Cerebellum (tissue), 4 donors: ENCODE measurements at places on chromosomes 13 and 19.
A peak's percentile ranks its signal among the peaks of the same experiment; 100 is the strongest.

GRCh38 chr19:49071860-49072547 is 495 bp downstream of the KCNA7 start:
- DNase-seq = no peak

DNA sequence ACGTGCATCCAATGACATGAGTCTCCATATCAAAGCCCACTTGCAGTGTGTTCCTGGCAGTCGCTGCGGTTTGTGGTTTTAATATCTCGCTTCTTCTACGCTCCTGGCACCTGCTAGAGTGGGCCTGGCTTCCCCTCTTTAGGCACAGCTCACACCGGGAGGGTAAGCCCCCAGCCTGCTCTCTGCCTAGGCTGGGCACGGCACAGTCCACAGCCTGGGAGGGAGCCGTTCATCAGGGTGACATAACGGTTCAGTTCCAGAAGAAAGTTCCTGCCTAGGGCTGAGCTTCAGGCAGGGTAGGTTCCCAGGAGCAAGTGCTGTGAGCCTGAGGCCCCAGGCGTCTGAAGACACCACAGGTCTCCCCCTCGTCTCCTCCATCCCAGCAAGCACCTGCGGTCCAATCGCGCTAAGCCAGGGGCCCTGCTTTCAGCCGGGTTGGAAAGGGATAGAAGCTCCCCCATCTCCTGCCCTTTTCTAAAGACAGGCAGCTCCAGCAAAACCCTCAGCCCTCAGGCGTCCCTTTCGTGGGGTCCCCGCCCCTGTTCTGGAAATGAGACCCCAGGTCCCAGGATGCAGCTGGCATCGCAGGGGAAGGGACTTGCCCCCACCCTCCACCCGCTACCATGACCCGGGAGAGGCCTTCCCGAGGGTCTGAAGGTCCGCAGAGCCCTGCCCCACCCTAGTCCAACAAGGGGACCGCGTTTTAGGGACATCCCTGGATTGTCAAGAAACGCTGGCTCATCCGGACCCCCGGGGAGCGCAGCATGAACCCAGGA is 121.6 kb upstream of the ZNF507 start:
- DNase-seq = no peak

DNA sequence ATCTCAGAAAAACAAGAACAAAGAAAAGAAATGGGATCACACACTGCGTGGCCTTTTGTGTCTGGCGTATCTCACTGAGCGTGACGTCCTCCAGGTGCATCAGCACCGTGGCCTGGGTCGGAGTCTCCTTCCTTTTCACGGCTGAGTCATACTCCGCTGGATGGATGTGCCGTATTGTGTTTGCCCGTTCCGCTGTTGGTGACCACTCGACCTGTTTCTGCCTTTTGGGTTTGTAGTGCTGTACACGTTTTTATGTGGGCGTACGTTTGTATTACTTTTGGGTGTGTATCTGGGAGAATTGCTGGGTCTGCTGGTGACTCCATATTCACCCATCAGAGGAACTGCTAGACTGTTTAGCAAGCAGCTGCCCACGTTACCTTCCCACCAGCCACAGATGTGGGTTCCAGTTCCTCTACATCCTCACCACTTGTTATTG is 11.4 kb downstream of the ARID3A start:
- DNase-seq = no peak

- no peak for DNase-seq
These were observed 33.3 kb upstream of the MICU2 start for GRCh38 chr13:21637296-21637695.

DNA sequence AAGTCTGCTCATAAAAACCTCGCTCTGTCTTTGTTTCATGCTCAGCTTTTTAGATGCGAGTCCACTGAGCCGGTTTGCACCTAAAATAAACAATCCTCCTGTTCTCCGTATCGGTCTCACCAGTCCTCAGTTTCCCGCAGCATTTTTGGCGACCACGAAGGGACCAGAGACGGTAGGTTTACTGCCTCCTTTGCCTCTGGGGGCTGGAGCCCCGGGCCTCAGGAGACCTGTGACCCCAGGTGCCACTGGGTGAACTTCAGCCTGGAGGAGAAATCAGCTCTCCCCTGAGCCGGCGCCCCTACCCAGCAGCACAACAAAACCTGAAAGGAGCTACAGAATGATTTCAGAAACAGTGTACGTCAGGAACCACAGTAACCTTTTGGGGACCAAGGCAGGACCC is 8.1 kb downstream of the SIGLEC11 start:
- no peak for DNase-seq

DNA sequence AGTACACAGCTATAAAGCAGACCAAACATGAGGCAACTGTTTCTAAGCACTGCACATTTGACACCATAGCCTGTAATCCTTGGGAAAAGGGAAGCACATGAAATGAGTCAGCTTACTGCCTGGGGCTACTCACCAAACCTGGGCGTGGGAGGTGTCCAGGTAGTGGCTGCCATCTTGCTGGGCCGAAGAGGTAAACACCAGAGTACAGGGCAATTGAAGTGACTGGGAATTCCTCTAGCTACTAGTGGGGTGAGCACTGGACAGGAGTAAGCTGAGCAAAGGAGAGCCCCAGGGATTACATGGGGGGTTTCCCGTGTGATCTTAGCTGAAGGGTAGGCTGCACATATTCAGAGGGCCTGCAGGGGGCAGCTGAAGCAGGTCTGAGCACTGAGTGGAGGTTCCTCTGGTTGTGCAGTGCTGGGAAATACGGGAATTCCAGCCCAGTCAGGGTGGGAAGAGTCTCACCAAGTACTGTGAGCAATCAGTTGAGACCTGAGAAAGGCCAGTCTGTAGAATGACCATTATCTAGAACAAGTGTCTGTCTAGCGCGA is 140.5 kb downstream of the SLC7A1 start:
- no peak for DNase-seq

- DNase-seq = no peak
These were observed 202.5 kb upstream of the SERP2 start for GRCh38 chr13:44171156-44171555.

DNA sequence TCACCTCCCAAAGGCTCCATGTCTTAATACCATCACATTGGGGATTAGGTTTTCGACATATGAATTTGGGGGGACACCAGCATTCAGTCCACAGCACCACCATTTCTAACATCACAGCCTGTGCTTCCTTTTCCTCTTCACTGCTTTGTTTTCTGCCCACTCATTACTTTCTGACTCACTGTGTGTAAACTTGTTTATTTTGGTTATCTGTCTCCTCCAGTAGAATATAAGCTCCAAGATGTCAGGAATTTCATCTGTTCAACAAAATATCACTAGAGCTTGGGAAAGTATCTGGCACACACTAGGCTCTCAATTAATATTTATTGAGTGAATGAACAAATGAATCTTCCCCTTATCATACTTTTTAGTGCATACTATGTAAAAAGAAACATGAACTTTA is 152.0 kb downstream of the NUFIP1 start:
- DNase-seq = no peak

DNA sequence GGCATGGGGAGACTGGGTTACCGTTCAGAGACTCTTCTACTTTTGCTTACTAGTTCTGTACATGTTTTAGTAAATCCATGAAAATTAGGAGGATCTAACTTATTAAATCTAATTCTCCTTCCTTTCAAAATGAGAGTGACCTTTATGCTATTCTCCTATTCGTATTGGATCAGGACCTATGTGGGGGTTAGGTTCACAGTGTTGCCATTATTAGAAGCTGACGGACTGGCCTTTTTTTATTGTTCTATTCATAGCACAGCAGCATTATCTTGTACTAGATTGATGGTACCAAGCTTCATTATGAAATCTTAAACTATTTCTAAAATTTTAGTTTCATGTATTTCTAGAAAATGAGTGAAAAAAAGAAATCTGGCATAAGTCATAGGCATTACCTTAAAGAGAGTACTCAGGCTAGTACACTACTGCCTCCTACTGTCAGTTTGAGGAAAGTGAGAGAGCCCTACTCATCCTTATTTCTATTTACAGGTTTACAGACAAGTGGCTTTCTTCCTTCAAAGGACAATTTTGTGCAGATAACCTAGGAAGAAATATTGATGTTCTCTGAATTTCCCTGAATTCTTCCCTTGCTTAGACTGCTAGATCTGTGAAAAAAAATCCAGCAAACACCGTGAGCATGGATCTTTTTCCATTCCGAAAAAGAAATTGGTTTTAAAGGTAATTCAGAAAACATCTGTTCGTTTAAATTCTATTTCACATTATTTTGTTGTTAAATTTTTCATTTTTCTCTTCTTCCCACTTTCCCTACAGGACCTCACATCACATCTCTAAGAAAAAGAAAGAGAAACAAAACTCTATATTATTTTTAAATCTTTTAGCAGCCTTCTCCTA is 485.5 kb downstream of the DIAPH3 start:
- no peak for DNase-seq

GRCh38 chr13:31896427-31896826 is 135.1 kb upstream of the FRY start:
- no peak for DNase-seq

- DNase-seq = no peak
These were observed 20.3 kb downstream of the C2CD4C start for GRCh38 chr19:388691-389090.

- no peak for DNase-seq
These were observed 34.8 kb downstream of the FOXO1 start for GRCh38 chr13:40631605-40632004.

- peak; percentile 35 for DNase-seq
These were observed 15.2 kb upstream of the MYO1F start for GRCh38 chr19:8592231-8593009.

- DNase-seq = no peak
These were observed 2.7 kb downstream of the SLC27A1 start for GRCh38 chr19:17473041-17473440.

DNA sequence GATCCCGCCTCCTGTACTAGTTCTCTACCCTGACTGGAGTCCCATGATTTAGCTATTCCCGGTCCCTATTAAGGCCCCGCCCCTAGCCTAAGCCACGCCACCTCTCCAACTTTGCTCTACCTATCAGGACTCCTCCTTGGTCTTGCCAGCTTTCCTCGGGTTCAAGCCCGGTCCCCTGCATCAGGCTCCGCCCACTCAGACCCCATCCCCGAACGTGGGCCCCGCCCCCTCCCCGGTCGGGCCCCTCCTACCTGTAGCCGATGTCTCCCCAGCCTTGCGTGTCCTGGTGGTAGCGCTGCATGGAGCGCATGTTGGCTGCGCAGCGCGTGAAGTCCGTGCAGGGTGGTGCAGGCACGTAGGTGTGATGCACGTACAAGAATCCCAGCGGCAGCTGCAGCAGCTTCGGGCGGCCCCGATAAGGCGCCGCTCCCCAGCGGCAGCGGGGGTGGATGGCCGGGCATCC is 7.3 kb upstream of the RASAL3 start:
- DNase-seq = no peak

- peak; percentile 96 for DNase-seq
These were observed at the start of gene TIMM50 for GRCh38 chr19:39480337-39481228. Gene TIMM50 (plus strand): TSS chr19:39480838. CDS start chr19:39480854, 16 bp downstream.

- DNase-seq = no peak
These were observed 3.0 kb upstream of the NANOS2 start for GRCh38 chr19:45917421-45918091.

DNA sequence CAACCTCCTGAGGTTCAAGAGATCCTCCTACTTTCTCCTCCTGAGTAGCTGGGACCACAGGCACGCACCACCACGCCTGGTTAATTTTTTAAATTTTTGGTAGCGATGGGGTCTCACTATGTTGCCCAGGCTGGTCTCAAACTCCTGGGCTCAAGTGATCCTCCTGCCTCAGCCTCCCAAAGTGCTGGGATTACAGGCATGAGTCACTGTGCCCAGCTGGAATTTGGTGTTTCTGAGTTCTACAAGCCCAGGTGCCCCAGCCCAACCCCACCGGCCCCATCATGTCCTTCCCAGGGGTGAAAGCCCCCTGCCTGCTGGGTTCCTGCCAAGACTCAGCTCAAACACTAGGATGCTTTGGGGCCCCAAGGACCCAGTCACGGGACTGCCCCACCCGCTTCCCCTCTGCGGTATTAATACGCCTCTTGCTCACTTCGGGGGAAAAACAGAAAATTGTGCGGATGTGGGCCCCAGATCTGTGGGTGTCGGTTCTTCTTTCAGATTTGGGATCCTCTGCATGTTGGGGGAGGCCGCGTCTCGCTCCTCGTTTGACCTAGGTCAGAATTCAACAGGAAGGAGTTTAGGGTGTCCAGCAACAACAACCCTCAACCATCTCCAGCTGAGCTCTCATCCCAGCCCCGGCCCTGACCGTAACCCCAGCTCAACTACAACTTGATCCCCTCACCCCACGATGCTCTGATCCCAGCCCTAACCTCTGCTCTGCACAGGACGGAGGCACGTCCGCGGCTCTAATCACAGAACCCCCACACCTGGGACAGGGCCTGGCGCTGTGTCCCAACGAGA is 3.7 kb upstream of the FCER2 start:
- DNase-seq = no peak

DNA sequence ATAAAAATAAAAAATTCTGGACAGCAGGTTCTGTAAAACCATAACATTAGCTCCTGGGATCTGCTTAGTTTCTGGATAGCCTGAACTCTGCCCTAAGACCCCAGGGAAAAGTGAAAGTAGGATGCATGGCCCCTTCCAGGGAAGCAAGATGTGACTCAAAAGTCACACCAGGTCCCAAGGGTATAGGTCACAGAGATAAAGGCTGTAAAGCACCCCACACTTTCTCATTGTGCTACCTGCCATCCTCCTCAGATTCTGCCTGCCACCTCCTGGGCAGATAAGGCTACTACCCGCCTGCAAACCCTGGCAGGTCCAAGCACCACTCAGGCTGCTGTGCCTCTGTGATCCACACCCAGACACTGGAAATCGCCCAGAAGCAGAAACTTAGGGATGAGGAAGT is 20.6 kb downstream of the FFAR2 start:
- no peak for DNase-seq

GRCh38 chr13:35804901-35805300 is 326.3 kb downstream of the DCLK1 start:
- no peak for DNase-seq

DNA sequence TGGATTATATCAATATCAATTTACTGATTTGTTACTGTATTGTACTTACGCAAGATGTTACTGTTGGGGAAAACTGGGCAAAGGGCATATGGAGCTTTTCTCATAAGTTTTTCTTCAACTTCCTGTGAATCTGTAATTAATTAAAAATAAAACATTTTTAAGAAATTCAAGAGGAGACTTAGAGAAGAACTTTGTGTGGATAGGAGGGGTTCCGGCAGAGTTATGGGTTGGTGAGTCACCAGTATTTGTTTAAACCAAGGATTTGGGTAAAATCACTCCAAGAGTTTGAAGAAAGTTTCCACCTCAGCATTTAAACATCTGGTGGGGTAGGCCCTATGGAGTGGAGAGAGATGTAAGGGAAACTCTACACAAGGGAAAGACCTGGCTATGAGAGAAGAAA is 379.6 kb downstream of the TSHZ3 start:
- no peak for DNase-seq

- DNase-seq = no peak
These were observed 87.0 kb downstream of the SLAIN1 start for GRCh38 chr13:77784515-77784914.

DNA sequence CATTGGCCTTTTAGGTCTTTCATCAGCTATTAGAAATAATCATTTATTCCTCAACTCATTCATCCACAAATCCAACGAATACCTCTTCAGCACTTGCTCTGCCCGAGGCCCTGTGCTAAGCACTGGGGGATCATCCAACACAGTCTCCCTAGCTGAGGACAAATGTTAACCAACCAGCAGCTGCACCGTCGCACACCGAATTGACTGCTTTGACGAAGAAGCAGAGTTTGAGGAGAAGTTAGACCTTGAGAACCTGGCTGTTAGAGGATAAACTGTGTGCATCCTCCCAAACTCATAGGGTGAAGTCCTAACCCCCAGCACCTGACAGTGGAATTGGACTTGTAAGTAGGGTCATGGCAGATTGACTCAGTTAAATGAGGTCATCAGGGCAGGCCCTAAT is 170.9 kb downstream of the USP12 start:
- no peak for DNase-seq
